ENCODE measurements at places on chromosomes 2 and 18.

- ATAC-seq: peak; percentile 64
Measured at GRCh38 chr2:85053802-85054201, 79.4 kb upstream of the TCF7L1 start.

DNA sequence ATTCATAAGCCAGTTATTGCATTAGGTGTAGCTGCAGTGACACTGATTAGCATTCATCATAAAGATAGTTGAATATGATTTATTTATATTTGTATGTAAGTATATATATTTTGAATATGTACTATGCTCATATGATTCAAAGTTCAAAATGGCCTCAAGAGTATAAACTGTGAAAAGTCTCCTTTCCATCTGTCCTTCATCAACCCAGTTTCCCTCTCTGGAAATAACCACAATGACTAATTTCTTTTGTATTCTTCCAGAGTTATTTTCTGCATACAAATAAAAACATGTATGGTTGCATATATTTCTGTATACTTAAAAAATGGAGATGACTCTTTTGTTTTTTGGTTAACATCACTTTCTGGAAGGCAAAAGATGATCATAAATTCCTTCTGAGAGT lies 95.2 kb downstream of the CAMKMT start:
- ATAC-seq: no peak

GRCh38 chr18:61892683-61893308 lies at the start of gene RNF152:
Gene RNF152, minus strand, starts transcription at chr18:61893007. Its CDS starts 76,544 bp downstream, at chr18:61816463.
- no peak for ATAC-seq

GRCh38 chr2:236317938-236318396 lies 53.8 kb upstream of the ASB18 start:
- ATAC-seq: no peak

- no peak for ATAC-seq
Measured at GRCh38 chr2:95007822-95008221, 17.7 kb upstream of the MAL start.

- peak; percentile 69 for ATAC-seq
Measured at GRCh38 chr2:237097911-237098702, 12.4 kb downstream of the COPS8 start.

GRCh38 chr2:138502255-138503086 lies 901 bp downstream of the SPOPL start:
- no peak for ATAC-seq

Data from activated T-helper 17 cell treated with anti-CD3 and anti-CD28 coated beads, Interleukin-2, amount 50 U/mL, for 72 hours (primary cell).